ENCODE measurements at places on chromosomes 3 and 15.
A peak's percentile ranks its signal among the peaks of the same experiment; 100 is the strongest.

DNA sequence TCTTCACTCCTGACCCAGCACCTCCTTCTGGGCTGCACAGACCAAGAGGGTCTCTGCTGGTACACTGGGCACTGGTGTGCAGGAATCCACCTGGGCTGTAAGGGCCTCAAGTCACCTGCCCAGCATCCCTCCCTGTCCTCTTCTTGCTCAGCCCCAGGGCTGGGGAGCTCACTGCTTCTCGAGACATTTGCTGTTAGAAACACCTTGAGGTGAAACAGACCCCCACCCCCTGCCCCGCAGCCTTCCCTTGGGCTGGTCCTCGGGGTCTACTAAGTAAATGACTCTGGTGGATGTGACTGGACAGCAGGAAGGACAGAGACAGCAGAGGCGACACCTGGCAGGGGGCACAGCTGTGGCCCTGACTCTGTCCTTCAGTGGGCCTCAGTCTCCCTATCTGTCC is 29.1 kb downstream of the LOXL1 start:
- no peak for DNase-seq

GRCh38 chr3:69531576-69532546 is 146.0 kb upstream of the FRMD4B start:
- no peak for DNase-seq

- DNase-seq, result peak; percentile 80
These were observed 259.2 kb downstream of the C3orf38 start for GRCh38 chr3:88408935-88409334.

GRCh38 chr3:153623834-153624233 is 461.8 kb downstream of the RAP2B start:
- DNase-seq, result no peak

DNA sequence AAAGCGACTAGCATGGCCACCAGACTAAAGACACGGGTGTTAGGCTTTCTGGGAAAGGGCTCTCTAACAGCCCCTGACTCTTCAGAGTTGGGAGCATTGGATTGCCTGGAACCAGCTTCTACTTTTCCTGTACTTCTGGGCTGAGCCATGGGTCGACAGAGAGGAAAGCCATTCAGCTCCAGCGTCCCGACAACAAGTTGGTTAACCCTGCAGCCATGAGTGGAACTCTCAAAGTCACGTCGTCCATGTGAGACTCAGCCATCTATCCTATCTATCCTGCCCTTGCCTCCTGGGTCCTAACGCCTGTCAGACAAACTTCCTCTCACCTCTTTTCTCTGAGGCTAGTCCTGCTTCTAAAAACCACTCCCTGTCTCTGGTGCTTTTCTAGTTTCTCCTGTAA is 32.6 kb upstream of the TBC1D5 start:
- DNase-seq, result no peak

DNA sequence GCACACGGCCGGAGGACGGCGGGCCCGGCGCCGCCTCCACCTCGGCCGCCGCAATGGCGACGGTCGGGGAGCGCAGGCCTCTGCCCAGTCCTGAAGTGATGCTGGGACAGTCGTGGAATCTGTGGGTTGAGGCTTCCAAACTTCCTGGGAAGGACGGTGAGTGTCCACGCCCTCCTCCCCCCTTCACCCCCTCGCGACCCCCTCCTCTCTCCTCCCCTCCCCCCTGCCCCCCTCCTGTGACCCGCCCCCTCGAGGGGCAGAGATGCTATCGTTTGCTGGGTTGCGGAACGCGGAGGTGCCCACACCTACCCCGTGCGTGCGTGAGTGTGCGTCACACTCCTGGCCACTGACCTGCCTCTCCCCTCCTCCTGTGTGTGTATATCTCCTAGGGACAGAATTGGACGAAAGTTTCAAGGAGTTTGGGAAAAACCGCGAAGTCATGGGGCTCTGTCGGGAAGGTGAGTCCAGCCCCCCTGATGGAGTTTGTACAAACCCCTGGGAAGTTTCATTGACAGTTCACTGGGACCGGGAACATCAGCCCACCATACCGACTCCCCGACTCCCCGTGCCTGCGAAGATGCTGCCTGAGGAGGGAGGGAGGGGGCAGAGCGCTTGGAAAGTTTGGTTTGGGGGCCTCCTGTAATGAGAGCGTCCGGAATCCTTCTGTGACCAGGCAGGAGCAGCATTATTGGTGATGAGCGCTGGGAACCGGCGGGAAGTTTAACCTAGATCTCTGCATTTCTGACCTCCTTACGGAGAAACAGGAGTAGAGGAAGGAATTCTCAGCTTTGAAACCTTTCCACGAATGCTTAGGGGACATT is 795 bp upstream of the SCAANT1 start:
- DNase-seq, result no peak

- no peak for DNase-seq
These were observed 49.5 kb upstream of the CMSS1 start for GRCh38 chr3:99768126-99768525.

DNA sequence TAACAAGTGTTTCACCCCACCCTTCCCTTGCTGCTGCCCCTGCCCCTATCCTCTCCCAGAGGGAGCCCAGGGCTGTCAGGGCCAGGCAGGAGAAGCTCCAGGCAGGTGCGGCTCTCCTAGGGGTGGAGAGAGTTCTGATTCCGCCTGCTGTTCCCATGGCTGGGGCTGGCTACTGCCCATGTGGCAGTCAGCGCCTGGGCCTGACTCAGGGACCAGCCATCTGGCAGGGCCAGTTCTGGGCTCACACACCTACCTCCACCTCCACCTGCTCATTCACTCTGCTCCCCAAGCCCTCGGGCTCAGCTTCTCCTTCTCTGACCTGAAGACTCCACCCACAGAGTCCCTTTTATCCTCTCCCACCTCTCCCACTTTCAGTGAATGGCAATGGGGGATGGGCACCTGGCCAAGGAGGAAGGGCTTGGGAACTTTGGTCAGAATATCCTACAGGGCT is 23.4 kb downstream of the AMOTL2 start:
- no peak for DNase-seq

DNA sequence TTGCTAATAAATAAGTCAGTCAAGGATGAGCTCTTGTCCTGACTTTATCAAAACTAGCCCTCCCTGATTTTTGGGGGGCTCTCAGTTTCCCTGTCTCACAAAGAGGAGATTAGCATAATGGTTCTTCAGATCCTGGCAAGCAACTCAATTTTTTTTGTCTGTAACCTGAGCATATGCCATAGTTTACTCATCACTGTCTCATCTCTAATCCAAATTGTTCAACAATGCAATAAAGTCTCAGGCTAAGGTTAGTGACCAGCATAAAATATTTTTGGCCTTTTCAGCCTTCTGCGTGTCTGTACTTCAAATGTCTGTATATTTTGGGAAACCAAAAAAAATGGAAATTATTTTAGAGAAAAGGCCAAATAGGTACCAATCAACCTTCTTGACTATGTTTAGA is 465.6 kb upstream of the TPRG1 start:
- DNase-seq, result no peak

DNA sequence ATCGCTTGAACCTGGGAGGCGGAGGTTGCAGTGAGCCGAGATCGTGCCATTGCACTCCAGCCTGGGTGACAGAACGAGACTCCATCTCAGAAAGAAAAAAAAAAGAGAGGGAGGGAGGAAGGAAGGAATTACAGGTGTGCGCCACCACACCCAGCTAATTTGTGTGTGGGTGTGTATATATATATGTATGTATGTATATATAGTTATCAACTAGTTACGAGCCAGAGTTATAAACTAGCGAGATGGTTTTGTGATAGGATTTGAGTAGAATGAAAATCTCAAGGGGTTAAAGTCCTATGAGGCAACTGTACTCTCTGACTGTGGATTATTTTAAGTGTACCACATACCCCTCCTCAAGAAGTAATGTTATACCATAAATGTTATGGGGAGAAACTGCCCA is 50.9 kb upstream of the SIN3A start:
- no peak for DNase-seq

GRCh38 chr3:193971261-193971751 is 164.6 kb upstream of the HES1 start:
- no peak for DNase-seq

DNA sequence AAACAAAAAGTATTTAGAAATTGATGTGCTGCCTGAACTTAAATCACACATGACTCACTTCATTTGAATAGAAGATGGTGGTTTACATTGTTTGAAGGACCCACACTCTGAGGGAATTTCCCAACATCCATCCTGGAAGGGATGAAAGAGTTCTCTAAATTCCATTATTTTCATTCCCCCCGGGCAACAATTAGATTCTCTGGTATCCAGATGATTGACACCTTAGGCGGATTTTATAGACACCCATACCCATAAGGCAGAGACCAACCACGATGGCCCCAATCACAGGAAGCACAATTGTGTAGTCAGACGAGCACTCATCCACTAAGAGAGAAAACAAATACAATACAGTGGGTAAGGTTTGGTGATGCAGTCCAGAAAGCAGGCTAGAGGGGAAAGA is 24.6 kb upstream of the MCCC1 start:
- DNase-seq, result no peak

GRCh38 chr3:186589121-186589520 is 18.6 kb downstream of the DNAJB11 start:
- no peak for DNase-seq

DNA sequence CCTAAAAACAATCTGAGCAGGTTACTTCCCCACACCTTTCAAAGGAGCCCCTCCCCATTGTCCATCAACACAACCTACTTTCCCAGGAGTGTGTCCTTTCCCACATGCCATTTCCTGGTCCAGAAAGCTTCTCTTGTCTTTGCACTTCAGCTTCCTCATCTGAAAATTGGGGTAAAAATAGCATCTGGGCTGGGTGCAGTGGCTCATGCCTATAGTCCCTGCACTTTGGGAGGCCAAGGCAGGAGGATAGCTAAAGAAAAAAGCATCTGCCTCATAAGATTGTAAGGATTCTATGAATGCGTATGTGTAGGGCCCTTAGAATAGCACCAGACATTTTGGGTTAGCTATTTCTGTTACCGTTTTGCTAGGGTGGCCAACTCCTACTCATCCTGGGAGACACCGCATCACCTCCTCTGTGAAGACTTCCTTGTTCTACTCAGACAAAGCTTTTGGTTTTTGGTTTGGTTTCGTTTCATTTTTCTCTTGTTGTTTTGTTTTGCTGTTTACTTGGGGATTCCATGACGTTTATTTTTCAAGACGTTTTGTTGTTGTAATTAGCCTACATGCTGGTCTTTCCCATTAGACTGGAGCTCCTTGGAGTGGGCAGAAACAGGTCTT is 224.4 kb upstream of the TLE3 start:
- DNase-seq, result no peak

- no peak for DNase-seq
These were observed 27.2 kb upstream of the TNFSF10 start for GRCh38 chr3:172550347-172550943.

GRCh38 chr15:38878026-38878425 is 313.4 kb upstream of the RASGRP1 start:
- no peak for DNase-seq

GRCh38 chr15:96586901-96587300 is 256.4 kb downstream of the NR2F2 start:
- DNase-seq, result no peak

GRCh38 chr3:159763011-159763601 is 225.5 kb upstream of the IL12A start:
- DNase-seq, result no peak

DNA sequence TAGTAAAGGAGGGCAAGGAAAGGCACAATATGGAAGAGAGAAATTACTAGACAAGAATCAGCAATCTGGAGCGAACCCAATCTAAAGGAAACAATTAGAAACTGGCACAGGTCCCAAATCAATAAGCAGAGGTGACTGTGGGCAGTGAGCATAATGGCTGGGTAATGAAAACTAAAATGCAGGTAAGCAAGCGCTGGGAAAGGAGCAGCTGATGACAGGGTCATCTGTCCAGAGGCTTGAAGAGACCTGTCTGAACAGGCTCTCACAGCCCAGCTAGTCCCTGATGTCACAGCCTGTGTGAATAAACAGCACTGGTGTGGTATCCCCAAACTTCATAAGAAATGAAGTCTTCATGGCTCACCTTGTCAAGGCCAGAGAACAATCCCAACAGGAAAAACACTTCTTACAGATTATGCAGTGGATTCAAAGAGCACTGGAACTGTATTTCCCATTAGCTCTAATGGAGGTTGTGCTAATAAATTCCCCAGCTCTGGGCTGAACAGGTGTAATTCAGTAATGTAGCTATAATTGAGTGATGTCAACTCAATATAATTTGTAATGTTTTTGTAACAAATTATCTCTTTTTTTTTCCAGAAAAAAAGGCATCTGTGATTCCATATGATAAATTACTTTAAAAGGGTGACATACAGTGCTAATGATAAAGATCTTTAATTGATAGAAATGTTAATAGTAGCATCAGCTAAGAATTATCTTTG is 197.3 kb downstream of the FHIT start:
- DNase-seq, result peak; percentile 15

DNA sequence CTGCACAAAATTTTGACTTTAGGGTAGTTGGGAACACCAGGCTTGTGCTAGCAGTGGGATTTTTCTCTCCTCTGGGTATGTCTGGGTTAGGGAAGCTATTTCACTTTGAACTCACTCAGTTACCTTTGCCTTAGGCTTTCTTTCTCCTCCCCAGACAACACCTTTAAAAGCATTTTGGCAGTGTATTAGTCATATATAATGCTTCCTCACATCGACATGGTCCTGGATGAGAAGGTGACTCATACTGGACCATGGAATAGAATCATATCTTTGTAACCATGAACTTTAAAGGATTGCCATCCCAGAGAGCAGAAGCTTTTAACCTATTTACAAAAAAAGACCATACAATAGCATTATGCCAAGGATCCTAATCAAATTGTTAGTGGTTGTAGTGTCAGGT is 2.7 kb downstream of the RYR3 start:
- DNase-seq, result no peak

GRCh38 chr15:64070965-64071851 is 22.4 kb downstream of the CIAO2A start:
- no peak for DNase-seq

- DNase-seq, result no peak
These were observed 64.3 kb downstream of the DUT start for GRCh38 chr15:48395521-48396011.

- no peak for DNase-seq
These were observed 106.8 kb downstream of the TNIK start for GRCh38 chr3:171353423-171353822.

All from NCI-H1417 treated with DMSO at 0.1 percent for 48 hours (cell line).